ENCODE measurements at places on chromosomes 16 and 17.

GRCh38 chr17:49985310-49985990, 9.6 kb downstream of the DLX3 start:
- no peak for DNase-seq

- DNase-seq: no peak
Observed at GRCh38 chr17:71011391-71011790, 842.1 kb downstream of the KCNJ2 start.

- DNase-seq: no peak
Observed at GRCh38 chr17:81287741-81288430, 7.2 kb downstream of the SLC38A10 start.

DNA sequence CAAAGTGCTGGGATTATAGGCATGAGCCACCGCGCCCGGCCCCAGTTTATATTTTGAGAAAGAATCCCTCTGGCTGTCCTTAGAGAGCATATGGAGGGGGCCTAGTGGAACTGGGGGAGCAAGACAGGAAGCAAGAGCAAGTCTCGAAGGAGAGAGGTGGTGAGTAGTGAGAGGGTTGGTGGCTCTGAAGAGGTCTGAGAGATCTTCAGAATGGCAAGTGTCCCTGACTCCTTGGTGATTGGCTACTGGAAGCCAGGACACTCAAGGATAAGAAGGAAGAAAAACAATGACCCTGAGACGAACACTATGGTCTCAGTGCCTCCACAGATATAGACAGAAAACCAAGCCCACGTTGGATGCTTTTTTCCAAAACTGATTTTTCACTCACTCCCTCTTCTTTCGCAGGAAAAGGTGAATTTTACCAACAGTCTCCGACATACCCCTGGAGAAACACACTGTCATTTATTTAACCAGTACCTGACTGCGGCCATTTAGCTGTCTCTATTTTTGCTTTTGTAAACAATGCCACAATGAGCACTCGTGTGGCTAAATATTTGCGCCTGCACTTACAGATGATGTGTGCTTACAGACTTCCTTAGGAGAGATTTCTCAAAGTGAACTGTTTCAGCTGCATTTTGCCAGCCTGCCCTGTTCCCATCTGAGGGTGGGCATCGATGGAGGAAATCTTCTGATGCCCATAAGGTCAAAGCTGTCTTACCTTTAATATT, 15.9 kb upstream of the DOK4 start:
- DNase-seq: no peak

GRCh38 chr16:58170223-58170622, 27.7 kb downstream of the CSNK2A2 start:
- DNase-seq: no peak

GRCh38 chr17:78608804-78609186, 31.6 kb upstream of the DNAH17 start:
- DNase-seq: no peak

DNA sequence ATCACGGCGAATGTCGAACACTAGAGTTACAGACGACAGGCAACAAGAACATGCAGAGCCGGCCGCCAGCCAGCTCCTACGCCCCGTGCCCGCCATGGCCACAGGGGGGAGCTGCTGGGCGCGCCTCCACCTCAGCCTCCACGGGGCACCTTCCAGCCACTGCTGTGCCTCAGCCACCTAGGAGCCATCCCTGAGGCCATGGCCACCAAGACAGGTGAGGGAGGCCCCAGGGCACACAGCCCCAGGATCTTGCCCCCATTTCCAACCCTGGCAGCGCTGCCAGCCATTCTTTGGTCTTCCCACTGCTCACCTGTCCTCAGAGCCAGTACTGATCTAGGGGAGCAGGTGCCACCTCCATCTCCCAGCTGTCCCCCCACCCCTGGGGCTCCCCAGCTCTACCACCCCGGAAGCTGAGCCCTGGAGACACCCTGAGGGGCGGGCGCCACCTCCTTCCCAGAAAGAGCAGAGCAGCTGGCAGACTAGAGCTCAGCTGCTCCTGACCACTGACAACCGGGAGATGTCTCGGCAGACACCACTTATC, 11.8 kb downstream of the GNPTG start:
- peak; percentile 63 for DNase-seq

GRCh38 chr17:49574945-49575678, 559 bp upstream of the NXPH3 start:
- no peak for DNase-seq

DNA sequence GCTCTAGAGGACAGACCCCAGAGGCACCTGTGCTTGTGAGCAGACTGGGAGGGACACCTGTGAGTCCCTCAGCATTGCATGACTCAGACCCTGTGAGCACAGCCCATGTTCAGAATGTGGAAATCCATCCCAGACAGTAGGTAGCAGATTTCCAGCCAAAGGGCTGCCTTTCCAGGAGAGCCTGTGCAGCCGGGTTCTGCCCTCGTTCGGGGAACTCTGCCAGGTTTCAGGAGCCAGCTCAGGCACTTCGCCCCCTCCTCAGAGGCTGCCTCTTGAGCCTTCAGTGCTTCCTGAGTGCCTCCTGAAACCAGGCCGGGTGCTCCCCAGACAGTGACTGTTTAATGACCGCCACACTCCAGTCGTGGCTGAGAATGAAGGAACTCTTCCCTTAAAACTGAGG, 23.3 kb upstream of the SDR42E2 start:
- DNase-seq: no peak

DNA sequence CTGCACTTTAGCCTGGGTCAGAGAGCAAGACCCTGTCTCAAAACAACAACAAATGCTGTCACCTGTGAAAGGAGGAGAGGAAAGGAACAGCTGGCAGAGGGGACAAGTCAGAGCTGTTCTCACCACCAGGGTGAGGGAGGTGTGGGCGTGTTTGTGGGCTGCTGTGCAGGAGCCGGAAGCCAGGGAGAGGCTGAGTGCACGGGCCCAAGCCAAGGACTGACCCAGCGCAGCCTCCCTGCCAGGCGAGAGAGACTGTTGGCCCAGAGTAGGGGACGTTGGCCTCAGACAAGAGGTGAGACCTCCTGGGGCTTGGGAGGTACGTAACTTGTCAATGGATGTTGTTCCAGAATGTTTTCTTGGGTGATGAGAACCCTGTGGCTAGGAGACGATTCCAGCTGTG, 10.7 kb downstream of the SPNS2 start:
- DNase-seq: peak; percentile 39

DNA sequence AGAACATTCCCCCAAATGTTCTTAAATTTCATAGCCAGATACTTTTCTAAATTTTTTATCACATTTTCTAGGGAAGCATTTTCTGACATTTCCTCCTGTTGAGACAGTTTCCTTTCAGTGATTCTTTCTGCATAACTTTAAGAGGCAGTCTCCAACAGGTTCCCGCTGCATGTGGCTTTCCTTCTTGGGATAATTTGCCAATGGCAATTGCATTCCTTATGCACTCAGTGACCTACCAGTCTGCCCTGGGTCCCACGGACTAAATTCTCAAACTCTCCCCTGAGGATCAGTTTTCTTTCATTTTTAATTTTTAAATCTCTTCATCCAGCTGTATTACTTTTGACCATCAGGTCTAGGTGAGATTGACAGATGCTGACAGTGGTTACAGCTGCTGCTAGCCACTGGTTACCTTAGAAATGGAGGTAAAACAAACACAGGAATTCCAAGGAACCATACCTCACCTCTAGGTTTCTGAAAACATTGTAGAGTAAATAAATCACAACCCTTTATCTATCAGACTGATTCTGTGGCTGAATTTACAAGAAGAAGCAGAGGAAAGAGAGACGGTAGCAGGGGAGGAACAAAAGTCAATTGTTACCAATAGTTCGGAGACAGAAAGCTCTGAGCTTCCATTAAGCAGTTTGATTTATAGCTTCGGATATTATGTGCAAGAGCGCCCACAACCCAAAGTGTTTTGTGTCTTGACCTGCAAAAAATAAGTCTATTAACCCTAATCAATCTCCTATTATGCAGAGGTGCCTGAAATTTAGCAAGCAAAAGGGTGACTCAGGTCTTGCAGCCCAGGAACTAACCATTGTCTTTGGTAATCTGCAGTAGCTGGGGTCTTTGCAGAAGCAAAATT, 216.0 kb downstream of the PMP22 start:
- DNase-seq: no peak

GRCh38 chr16:51327001-51327400, 175.9 kb upstream of the SALL1 start:
- no peak for DNase-seq

DNA sequence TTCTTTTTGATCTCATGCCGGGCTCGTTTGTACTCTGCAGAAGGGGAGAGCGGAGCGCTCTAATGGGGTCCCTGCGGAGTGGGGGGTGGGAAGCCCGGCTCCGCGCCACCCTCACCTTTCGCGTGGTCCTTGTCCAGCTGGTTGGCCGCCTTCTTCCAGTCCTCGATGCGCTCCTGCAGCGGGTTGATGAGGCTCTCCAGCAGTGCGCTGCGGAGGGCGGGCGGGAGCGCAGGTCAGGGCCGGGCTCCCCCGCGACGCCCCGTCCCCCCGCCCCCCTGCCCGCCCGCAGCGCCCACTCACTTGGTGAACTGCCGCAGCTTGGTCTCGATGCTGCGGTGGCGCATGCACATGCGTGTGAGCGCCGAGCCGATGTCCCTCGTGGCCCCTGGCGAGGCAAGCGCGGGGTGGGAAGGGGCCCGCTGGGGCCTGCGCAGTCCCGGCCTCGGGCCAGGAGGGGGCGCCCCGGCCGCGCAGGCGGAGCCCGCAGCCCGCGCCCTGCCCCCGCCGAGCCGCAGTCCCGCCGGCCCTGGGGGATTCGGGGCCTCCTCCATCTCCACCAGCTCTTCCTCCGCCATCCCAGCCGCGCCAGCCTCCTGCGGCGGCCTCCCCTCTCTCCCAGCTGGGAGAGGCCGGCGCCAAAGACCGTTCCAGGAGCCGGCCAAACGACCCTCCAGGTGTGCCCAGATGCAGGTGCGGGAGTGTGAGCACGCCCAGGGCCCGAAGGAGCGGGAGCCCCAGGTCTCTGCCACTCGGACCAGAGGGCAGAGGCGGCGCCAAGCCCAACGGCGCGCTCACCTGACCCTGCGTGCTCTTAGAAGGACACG, 6.0 kb downstream of the MTSS2 start:
- DNase-seq: no peak

- DNase-seq: no peak
Observed at GRCh38 chr17:60594734-60595133, 5.3 kb upstream of the PPM1D start.

GRCh38 chr17:49079840-49080663, 52.5 kb upstream of the B4GALNT2 start:
- no peak for DNase-seq

- no peak for DNase-seq
Observed at GRCh38 chr16:27448532-27449433, 46.8 kb downstream of the IL21R start.

GRCh38 chr17:72700226-72700625, 392.3 kb downstream of the SLC39A11 start:
- DNase-seq: no peak

DNA sequence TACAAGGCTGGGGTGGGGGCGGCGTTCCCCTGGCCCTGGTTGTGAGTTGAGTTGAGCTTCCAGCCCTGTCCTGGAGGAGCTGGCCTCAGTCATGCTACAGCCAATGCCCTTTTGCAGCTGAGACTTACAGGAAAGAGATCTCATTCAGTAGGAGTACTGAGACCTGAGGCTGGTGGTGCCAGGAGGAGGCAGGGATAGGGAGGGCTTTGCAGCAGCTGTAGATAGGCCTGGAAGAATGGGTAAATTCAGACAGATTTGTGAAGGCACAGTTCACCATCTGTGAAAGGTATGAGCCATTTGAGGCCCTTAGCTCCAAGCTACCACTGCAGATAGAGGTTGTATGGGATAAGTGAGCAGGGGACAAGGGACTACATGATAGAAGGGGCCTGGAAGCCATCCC, 5.6 kb downstream of the STX4 start:
- DNase-seq: no peak

DNA sequence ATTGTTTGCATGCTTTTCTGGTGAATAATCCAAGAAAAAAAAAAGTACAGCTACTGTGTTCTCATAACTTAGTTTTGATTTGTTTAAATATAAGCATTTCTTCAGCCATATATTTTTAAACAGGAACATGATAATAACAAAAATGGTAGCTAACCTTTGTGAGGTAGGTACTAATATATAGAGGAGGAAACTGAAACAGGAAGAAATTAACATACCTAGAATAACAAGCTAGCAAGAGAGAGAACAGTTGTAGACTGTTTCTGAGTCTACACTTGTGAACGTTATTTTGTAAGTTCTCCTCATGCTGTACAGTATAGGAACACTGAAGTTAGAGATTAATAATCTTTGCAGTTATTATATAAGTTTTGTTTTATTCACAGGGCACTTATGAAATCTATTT, 49.3 kb downstream of the NSRP1 start:
- no peak for DNase-seq

GRCh38 chr16:87303962-87304521, 13.2 kb downstream of the C16orf95 start:
- no peak for DNase-seq

Data from OCI-LY7 (cell line).